ENCODE measurements at places on chromosomes 3 and 15.

DNA sequence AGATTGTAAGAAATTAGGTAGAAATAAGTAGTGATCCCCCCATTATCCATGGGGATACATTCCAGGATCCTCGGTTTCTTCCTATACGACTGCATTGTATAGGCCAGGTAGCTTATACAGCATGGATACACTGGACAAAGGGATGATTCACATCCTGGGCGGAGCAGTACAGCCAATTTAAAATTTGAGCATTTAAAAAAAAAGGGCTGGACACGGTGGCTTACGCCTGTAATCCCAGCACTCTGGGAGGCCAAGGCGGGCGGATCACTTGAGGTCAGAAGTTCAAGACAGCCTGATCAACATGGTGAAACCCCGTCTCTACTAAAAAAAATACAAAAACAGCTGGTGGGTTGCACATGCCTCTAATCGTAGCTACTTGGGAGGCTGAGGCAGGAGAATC, 976 bp upstream of the ARGFX start:
- no peak for DNase-seq

DNA sequence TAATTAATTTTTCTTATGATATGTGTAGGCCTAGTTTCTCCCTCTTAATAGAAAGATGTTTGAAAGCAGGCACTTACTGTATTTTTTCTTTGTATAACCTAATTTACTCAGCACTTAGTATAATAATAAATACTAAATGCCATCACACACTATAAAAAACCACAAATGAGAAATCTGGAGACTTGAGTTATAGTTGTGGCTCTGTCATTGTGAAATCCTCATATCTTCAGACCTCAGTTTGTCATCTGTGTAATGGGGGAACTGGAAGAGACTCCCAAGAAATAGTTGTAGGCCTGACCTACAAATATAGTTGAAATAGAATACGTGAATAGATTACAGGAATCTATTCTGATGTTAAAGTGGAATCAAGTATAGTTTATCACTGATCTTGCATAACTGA, 287.6 kb upstream of the DPH6 start:
- DNase-seq, result no peak

- DNase-seq, result no peak
These were observed 1.4 kb upstream of the GRM2 start for GRCh38 chr3:51705276-51706020.

DNA sequence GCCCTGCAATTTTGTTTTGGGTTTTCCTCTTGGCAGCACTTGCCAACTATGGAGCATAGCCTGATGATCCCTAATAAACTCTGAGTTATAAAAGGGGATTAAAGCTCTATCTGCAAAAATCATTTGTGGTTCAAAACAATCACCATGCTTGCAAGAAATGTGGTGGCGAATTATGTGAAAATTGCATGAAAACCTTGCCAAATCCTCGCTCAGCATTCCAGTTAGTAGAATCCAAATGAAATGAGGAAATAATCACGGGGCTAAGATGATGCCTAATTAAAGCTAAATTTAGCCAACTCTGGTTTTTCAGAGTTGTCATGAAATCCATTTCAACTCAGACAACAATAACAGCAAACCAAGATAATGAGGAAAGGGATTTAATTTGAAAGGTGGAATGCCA, 73.0 kb upstream of the PROK2 start:
- no peak for DNase-seq

GRCh38 chr3:16286751-16287543, 21.9 kb downstream of the OXNAD1 start:
- DNase-seq, result no peak

GRCh38 chr3:64073158-64073761, 50.0 kb upstream of the PSMD6 start:
- DNase-seq, result no peak

DNA sequence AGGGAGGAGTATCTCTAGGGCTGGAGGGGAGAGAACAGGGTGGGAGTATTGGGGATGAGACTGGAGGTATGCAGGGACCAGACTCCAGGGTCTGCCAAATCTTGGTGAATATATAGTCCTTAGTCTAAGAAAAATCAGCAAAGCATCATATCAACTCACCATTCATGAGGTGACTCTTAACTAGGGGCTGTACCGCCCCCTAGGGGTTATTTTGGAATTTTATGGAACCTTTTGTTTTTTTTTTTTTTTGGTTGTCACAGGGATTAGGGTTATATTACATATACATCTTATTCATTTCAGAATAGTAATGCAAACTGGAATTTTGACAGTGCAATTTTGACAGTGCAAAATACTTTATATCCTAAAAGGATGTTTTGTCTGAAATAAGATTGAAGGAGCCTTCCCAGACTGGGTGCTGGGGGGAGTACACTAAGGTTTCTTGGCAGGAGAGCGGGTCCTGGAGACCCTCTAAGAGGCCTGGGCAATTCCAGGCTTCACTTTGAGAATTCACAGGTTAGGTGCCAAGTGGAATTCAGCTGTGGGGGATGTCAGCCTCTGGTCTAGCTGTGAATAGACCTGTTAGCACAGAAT, 7.5 kb downstream of the CMTM7 start:
- DNase-seq, result no peak

DNA sequence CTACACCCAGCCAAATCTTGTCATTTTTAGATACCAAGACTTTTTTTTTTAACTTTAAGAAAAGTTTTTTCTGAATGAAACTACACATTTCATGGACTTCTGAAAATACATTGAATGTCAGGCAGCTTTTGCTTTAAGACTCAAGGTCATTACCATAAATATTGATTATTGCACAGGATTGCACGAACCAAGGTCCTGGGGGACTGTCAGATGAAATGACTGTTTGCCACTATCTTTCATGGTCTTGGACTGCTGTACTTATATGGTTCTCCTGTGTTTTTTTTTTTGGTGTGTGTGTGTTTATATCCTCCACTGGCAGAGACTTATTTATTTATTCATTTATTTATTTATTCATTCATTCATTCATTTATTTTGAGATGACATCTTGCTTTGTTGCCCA, 6.9 kb upstream of the MYO1E start:
- DNase-seq, result no peak

DNA sequence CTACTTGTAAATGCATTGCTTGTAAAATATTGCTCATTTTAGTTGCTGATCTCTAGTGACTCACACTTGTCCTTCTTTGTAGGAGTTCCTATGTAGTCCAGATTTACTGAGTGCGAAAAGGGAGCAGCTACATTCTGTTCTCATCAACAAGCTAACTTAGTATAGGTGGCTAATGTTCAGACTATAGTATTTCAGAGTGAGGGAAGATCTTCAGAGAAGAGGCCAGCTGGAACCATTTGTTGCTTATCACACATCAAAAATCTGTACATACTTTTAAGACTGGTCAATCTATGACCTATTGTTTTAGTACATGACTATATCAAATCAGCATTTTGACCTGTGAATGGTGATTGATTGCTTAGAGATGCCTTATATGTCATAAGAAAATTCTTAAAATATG, 71.3 kb upstream of the THSD4 start:
- no peak for DNase-seq

- no peak for DNase-seq
These were observed 7.8 kb downstream of the ANAPC13 start for GRCh38 chr3:134477938-134478337.

DNA sequence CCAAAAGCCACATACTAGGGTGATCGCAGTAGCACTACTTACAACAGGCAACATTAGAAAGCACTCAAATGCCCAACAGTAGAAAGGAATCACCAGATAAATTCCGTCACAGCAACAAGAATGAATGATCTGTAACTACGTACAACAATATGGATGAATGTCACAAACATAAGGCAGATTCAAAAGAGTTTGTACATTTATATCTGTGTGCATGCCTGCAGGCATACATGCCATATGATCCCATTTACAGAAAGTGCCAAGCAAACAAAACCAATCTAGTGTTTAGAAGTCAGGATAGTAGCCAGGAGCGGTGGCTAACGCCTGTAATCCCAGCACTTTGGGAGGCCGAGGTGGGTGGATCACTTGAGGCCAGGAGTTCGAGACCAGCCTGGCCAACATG, 3.5 kb downstream of the IL17RB start:
- DNase-seq, result no peak

GRCh38 chr3:51706788-51707731, at the start of gene GRM2:
TSS of gene GRM2 (plus strand) at chr3:51707068. CDS start at chr3:51708984, 1,916 bp downstream.
- no peak for DNase-seq

GRCh38 chr15:61871926-61872522, 188.2 kb downstream of the VPS13C start:
- no peak for DNase-seq

DNA sequence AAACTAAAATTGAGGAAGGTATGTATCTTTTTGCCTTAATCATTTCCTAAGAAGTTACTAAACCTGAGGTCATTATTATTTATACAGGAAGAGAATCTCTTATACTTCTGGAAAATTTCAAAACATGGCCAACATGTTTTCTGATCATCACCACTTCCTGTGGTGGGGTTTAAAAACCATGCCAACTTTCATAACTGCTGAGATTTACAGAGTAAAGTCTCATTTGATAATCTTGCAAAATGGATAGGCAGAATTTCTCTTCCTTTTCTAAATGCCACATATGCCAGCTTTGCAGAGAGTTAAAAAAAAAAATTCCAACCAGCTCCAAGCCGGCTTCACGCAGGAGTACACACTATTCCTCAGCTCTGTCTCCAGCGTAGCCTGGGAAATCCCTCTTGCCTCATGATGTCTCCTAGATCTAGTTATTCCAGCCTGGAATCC, 124.3 kb upstream of the SPRED1 start:
- no peak for DNase-seq

- no peak for DNase-seq
These were observed at the start of gene ATP10A for GRCh38 chr15:25863111-25863967. TSS of gene ATP10A (minus strand) at chr15:25863327. CDS start at chr15:25863096, 231 bp downstream.

- DNase-seq, result no peak
These were observed 183.2 kb downstream of the P3H2 start for GRCh38 chr3:189937302-189938127.

GRCh38 chr3:124385996-124386395, 344.3 kb upstream of the UMPS start:
- no peak for DNase-seq

DNA sequence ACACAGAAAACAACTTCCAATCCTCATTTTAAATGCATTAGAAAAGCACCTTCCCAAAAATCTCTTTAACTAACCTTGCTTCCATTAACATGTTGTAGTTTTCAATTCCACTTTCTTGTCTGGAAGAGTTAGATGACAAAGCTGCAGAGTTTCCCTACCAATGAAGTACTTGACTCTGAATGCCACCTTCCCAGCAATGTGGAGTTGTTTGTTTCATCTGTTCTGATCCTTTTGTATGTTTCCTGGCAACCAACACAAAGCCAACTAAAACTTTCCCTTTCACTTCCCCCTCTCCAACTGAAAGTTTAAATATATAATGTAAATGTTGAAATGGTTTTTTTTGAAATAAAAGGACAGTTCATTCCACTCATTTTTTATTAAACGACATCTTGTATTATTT, at the start of gene WDR49:
Gene WDR49, minus strand, starts transcription at position 183 of the 400 bp plus-strand sequence. CDS start 517 bp downstream, outside the sequence.
- no peak for DNase-seq

- no peak for DNase-seq
These were observed 216.5 kb upstream of the PEX5L start for GRCh38 chr3:180253283-180253682.

GRCh38 chr3:68751888-68752287, 180.5 kb downstream of the TAFA4 start:
- no peak for DNase-seq

- no peak for DNase-seq
These were observed 25.7 kb upstream of the GALNT15 start for GRCh38 chr3:16148783-16149182.

- DNase-seq, result no peak
These were observed 55.5 kb upstream of the AGTR1 start for GRCh38 chr3:148642214-148642613.

GRCh38 chr3:158560979-158561378, 10.0 kb upstream of the MLF1 start:
- DNase-seq, result no peak

DNA sequence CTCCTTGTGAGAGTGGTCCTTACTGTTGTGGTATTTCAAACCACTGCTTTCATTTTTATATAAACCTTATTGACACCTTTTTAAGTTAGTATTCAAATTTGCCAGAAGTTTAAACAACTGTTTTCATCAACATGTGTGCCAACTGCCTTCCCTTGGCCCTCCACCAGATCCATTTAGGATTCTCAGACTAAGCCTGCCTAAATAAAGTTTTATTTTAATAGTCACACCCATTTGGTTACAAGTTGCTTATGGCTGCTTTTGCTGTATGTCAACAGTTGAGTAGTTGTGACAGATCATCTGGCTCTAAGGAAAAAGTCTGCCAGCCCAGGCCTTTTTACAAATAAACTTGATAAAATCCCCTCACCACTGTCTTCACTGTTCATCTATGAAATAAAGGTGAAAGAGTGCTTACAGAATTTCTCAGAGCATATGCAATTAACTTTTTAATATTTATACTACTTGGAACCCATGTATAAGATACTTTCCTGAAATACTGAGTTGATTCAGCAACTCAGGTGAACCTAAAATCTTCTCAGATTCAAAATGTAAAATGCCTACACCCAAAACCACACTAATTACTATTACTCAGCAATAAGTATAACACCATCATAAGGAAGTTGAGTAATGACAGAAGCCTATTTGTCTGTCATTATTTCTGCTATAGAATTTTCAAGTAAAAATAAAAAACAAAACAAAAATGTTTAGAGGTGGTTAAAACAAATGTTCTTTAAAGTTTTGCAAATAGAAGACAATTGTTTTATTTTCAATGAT, 35.1 kb downstream of the PEAK1 start:
- DNase-seq, result no peak

GRCh38 chr3:184405075-184406030, 25.5 kb downstream of the CHRD start:
- DNase-seq, result no peak

- DNase-seq, result no peak
These were observed 508.8 kb downstream of the DIPK2A start for GRCh38 chr3:144480416-144480919.

- no peak for DNase-seq
These were observed 331.2 kb upstream of the TBL1XR1 start for GRCh38 chr3:177528306-177529070.

DNA sequence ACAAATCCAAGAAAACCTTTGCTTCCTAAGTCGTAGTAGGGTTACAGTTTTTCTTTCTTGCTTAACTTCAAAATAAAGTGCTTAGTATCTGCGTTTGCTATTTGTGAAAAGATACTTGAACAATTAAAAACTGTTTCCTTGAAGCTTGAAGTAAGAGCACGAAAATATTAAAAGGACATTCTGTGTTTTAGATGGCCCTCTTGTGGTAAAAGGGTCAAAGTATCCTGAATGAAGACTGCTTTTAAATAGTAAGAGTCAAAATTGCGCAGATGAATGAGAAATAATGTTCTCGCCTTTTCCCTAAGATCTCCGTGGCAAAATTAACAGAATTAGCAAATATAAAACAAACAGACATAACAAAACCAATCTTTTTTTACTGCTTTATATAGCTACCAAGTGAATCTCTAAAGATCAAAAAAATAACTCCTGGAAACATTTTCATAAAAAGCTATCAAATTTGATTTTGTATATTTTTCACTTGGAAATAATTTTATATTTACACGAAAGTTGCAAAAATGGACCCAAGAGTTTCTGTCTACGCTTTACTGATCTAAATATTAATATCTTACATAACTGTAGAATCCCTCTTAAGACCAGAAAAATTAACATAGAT, 175.4 kb downstream of the MBNL1 start:
- no peak for DNase-seq

GRCh38 chr3:144369129-144369879, 397.7 kb downstream of the DIPK2A start:
- no peak for DNase-seq

Measured in stimulated activated CD8-positive, alpha-beta memory T cell treated with anti-CD3 and anti-CD28 coated beads, Interleukin-7, amount 100 ng/mL, for 1 hour (primary cell).